GDM1 (cell line): ENCODE measurements at places on chromosomes 13 and 19.
A peak's percentile ranks its signal among the peaks of the same experiment; 100 is the strongest.

DNA sequence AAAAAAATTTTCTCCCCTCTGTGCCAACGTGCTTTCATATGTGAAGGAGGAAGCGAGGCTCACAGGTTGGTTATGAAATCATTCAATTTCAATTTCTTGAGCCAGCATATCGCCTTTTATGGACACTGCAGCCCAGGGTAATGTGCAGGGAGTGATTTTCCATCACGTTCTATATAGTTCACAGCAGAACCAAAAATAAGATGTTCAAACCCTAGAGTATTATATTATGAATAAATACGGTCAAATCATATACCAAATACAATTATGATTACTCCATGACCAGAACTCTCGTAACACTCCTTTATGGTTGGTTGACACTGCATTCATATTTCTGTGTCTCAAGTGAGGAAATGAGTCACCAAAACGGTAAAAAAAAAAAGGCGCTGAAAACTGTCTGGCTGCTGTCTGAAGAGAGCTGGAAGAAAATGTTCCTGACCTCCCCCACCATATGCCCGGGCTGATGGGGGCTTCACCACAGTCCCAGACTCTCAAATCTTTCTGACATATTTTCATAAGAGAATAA lies 75.8 kb upstream of the UBAC2 start:
- peak; percentile 11 for DNase-seq

DNA sequence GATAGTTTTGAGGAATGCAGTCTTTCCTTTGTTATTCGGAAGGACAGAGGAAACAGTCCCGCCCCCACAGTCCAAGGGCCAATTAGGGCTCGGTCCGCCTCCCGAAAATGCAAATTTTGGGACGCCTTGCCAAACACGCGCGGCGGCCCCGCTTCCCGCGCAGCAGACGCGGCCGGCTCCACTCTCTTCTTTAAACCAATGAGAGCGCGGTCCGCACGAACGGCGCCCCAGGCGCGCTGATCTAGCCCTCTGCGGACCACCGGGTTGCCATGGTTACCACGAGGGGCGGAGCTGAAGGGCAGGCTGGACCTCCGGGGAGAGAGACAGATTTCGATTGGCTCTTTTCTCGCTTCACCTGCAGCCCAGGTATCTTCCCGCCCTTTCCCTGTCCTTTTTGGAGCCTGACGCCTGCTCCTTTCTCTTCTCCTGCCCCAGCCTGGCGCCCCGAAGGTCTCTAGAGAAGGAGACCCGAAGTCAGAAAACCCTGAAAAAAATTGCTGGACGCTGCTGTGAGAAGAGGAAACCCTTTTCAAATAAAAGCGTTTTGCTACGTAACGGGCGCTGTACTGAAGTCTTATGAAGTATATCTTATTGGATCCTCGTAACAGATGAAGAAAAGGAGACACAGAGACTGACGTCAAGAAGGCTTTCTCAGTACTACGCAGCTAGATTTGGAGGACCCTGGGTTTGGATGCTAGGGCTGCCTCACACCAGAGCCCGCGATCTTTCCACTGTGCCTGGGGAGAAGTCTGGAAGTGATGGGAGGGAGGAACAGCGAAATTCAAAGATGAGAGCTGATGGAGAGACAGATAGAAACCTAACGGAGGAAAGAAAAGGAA lies 2.0 kb downstream of the PTH2 start:
- peak; percentile 56 for DNase-seq

DNA sequence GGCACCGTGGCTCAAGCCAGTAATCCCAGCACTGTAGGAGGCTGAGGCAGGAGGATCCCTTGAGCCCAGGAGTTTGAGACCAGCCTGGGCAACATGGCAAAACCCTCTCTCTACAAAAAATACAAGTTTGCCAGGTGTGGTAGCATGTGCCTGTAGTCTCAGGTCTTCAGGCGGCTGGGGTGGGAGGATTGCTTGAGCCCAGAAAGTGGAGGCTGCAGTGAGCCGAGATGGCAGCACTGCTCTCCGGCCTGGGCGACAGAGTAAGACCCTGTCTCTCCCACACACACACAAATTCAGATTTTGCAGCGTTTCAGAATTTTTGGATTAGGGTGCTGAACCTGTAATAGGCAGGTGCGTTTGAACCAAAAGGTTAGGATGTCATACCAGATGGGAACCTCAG lies 2.2 kb downstream of the RPS11 start:
- no peak for DNase-seq

GRCh38 chr19:38919837-38920601 lies 8.0 kb upstream of the CCER2 start:
- no peak for DNase-seq

- DNase-seq, result no peak
Observed at GRCh38 chr13:44176173-44176572, 197.5 kb upstream of the SERP2 start.

DNA sequence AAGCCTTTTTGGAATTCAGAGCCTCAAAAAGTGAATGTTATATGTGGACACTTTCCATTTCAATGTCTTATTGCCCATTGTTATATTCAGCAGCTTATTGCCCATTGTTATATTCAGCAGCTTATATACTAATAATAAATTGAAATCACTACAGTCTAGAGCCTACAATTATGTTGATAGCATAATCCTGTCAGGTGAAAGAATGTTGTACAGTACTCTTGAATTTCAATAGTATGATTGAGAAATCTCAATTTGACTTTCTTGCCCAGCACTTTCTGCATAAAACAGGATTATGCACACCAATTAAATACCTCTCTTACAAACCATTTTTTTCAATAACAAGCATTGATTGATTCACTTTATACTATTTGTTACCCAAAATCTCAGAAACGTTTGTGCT lies 260.8 kb downstream of the PCDH9 start:
- DNase-seq, result no peak

GRCh38 chr13:27118428-27119054 lies 53.1 kb downstream of the USP12 start:
- no peak for DNase-seq

DNA sequence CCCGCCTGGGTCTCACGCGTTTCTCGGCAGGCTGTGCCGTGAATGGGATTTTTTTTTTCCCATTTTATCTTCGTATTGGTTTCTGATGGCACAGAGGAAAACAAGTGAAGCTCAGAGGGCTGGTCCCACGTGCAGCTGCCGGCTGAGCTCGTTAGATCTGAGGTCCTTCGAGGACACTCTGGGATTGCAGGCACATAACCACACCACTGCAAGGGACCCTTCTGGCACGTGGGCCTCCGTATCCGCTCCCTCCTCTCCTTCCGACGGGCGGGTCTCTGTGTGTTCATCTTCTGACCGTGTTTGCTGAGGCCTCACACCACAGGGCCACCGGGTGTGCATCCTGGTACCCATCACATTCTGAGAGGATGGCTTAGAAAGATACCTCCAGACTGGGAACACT lies 16.6 kb downstream of the CFD start:
- DNase-seq, result no peak
